ENCODE measurements at places on chromosomes 7 and 10.

- DNase-seq = no peak
Measured at GRCh38 chr10:47261121-47261520, 38.9 kb upstream of the GDF10 start.

DNA sequence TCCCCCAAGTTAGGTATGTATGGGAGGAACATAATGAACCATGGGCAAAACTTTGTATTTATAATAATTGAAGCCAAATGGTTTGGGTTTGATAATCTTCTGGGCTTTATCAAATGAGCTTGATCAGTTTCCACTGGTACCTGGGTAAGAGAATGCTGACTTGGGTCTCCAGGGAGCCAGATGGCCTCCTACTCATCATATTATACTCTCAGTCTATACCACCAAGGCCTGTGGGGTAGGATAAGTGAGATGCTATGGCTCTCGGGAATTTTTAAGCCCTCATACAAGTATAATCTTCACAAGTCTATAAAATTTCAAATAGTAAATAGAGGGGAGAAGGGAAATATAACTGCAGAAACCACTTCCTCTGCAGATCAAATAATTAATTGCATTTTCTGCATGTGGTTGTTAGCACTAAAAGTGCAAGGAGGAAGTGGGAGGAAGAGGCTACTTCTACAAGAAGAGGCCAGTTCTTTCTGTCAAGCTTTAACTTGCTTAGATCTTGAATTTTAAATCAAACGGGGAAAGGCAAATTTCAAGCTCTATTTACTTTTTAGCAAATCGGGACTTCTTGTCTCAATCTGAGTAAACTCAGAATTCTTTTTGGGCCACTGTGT, 349.0 kb downstream of the SORCS1 start:
- no peak for DNase-seq

- DNase-seq = peak; percentile 49
Measured at GRCh38 chr7:143395187-143396149, 13.2 kb downstream of the EPHA1 start.

DNA sequence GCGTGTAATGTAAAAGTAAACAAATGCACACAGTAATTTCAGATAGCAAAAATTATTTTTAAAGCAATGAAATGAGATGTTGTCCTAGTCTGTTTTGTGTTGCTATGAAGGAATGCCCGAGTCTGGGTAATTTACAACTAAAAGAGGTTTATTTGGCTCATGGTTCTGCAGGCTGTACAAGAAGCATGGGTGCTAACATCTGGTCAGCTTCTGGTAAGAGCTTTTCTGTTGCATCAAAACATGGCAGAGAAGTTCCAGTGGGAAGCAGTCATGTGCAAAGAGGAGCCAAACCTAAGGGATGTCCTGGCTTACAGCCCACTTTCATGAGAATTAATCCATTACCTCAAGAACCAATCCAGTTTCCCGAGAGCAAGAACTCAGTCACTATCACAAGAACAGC, 62.9 kb upstream of the MNX1 start:
- no peak for DNase-seq

DNA sequence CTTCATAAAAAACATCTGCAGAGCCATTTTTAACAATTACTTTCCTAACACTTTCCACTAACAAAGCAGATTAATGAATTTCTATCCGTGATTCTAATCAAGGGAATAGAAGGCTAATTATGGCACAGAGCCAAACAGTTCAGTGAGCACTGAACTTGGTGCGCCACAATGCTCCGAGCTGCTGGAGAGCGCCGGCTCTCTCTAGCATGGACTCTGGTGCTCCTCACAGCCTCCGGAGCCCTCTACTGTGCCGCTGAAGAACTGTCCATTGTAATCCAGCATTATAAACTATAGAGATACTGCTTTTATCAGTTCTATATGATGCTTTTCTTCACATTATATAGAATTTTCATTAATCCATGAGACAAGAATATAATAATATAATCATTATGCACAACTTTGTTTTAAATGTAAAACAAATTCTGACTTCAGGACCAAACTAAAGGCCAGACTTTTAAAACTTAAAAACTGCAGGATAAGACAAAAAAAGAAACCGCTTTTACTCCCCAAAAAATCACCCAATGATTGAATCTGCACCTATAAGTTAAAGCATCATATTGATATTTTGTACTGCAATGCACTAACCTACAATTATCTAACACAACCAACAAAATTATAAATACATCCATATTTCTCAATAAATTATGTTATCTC, 123.6 kb downstream of the RNF32 start:
- no peak for DNase-seq

- DNase-seq = no peak
Measured at GRCh38 chr10:99544322-99544721, 11.6 kb downstream of the NKX2-3 start.

DNA sequence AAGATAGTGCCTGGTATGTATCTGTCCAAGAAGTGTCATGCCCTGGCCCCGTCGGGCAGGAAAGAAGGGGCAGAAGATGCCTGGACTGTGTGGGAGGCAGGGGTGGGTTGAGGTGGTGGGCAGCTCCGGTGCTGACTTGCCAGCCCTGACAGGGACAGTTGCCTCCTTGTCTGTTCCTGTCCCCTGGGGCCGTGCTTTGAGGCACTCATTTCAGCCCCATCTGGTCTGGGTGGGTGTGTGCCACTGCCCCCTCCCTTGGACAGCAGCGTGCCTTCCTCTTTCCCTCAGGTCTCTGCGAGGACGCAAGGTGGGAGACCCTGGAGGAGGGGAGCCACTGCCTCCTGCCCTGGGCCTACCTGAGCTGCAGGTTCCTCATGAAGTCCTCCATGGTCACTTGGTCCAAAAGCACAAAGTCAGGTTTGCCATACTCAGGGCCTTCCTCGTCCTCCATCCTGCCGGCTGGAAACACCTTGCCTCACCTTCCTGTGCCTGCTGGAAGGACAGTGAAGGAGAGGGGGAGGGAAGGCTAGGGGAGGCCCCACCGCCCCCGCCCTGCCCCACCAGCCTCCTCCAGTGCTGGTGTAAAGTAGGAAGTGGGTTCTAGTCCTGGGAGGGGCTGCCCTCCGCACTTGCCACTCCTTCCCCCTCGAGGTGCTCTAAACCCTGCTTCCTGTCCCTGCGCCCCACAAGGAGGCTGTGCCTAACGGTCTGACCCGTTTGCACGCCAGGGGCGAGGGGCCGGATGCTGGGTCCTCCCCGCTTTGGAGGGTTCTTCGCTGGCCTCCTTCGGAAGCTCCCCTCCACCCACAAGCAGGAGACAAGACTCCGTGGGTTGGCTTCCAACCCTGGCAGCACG, at the start of gene MYO1G:
TSS of gene MYO1G (minus strand) at position 505 of the 856 bp plus-strand sequence. CDS start at position 451, 54 bp downstream.
- peak; percentile 85 for DNase-seq

DNA sequence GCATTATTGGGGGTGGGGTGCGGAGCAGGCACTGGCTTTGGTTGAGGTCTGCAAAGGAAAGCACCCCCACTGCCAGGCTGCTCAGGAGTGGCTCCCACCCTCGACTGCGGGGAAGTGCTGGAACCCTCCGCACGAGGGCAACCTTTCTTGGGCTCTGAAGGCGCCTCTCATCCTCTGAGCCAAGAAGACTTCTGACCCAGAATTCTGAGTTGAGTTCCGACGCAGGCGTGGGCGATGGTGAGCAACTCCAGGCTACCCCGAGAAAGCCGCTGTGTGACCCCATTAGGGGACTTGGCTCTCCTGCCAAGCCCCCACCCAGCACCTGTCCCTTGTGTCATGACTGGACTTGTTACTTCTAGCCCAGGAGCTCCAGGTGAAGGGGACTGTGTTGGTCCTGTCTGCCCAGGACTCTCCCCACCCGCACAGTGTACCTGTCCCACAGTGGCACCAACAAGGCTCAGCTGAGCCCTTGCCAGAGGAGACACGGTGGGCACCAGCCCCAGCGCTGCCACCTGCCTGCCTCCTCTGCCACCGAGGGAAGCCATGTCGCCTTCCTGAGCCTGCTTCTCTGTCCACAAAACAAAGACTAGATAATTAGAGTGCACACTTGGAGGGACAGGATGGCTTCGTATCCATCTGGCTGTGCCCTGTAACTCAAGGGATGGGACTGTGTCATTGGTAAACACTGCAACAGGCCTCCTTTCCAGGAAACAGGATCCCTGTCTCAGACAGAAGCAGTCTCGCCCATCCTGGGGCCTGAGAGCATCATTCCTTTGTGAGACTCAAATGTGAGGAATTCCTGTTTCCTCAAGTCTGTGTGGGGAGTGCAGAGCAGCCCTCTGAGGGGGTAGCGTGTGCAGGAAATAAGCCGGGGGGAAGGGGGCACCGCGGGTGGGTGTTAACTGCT, 128.8 kb downstream of the LHPP start:
- DNase-seq = no peak

DNA sequence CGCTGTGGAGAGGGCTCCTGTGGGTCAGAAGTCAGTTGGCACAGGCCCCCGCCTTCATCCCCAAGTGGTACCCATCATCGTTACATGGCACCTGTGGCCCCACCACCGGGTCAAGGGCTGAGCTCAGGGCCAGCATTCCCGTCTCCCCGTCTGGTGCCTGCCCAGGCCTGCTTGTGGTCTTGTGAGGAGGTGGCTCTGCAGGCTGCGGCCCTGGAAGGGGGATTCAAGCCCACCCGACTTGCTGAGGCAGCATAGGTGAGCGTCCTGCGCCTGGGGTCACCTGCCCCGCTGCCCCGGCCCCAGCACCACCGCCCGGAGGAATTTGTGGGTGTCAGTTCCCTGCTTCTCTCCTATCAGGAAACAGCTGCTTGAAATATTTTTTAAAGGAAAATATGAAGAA, 53.0 kb upstream of the EN2 start:
- DNase-seq = no peak

- peak; percentile 67 for DNase-seq
Measured at GRCh38 chr10:6123532-6123931, 34.7 kb downstream of the RBM17 start.

DNA sequence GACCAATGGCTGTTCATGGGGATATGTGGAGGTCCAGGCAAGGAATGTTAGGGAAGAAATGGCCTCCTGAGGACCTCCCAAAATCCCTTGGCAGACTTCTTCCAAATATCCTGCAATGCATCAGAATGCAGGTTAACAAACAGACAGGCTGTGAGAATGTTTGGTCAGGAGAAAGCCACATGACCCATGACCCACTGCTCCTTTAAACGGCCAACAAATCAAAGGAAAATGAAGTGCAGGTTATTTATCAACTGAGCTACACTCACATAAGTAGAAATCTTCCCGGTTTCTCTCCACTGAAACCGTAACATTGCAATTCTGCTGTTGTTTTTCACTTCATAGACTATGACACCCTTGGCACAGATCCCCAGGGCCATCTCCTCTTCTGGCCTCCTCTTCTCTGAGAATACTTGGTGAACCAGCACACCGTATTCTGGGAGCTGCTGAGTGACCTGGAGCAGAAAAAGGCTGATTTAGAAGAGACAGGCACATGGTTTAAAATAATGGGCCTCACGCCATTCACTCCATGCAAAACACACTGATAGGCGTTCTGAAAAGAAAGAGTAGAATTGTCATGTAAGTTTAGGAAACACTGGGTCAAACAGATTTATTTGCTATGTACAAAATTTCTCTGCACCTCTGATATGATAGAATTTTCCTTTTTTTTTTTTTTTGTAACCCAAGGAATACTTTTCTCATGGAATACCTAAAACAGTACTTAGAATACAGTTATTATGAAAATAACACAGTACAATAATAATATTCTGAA, 67.8 kb downstream of the FRMPD2 start:
- DNase-seq = no peak

GRCh38 chr7:107428642-107429041, 41.2 kb upstream of the GPR22 start:
- DNase-seq = no peak

GRCh38 chr10:132977076-132977475, 34.7 kb upstream of the CFAP46 start:
- no peak for DNase-seq

- no peak for DNase-seq
Measured at GRCh38 chr10:24202181-24202570, 6.8 kb upstream of the KIAA1217 start.

DNA sequence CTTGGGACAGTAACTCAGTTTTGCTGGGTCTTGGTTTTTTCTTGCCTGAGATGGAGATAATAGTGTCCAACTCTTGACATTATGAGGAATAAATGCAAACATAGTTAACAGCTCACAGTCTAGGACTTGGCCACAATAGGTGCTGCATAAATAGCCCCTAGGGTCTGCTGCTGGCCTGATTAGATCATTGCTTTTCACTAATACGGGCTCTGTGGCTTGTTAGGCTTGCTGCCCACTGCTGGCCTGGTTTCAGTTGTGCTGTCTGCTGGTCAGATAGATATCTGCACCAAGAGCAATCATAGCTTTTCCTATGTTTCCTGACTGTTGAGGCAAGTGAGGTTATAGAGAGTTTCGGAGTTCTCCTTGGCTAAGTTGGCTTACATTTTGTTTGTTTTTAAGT, 246.1 kb downstream of the DNAJB9 start:
- no peak for DNase-seq

GRCh38 chr7:80815733-80816132, 103.1 kb downstream of the SEMA3C start:
- peak; percentile 26 for DNase-seq

DNA sequence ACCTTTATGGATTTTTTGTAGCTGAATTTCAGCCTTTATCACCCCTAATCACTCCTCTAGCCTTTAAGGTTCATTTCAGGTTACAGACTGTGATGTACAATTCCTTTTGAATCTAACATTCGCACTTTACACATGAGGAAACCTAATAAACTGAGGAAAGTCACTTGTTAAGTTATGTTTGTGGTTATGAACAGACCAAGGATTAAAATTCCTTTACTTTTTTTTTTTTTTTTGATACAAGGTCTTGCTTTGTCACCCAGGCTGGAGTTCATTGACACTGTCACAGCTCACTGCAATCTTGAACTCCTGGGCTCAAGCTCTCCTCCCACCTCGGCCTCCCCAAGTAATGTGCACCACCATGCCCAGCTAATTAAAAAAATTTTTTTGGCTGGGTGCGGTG, 3.6 kb downstream of the MCU start:
- DNase-seq = no peak

- DNase-seq = no peak
Measured at GRCh38 chr10:35167342-35167741, 40.7 kb downstream of the CREM start.

DNA sequence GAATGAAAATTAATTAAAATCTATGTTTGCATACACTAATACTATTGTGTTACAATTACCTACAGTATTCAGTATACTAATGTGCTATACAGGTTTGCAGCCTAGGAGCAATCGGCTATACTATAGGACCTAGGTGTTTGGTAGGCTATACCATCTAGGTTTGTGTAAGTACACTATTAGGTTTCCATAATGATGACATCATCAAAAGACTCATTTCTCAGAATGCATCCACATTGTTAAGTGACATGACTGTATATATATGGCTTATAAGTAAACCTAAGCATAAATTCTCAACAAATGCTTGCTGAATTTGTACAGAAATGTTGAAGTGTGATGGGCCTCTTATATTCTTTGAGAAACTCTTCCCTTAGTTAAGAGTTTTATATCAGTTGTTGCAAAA, 206.5 kb upstream of the ZWINT start:
- no peak for DNase-seq

GRCh38 chr10:13376746-13377145, 28.7 kb upstream of the SEPHS1 start:
- no peak for DNase-seq

GRCh38 chr7:23672033-23672432, 8.0 kb upstream of the FAM221A start:
- no peak for DNase-seq

GRCh38 chr10:44723082-44723481, 188.1 kb upstream of the TMEM72 start:
- peak; percentile 7 for DNase-seq
